ENCODE measurements at places on chromosomes 11 and 22.
A peak's percentile ranks its signal among the peaks of the same experiment; 100 is the strongest.

GRCh38 chr11:117855912-117856651, 20.4 kb downstream of the FXYD6 start:
- DNase-seq = no peak

DNA sequence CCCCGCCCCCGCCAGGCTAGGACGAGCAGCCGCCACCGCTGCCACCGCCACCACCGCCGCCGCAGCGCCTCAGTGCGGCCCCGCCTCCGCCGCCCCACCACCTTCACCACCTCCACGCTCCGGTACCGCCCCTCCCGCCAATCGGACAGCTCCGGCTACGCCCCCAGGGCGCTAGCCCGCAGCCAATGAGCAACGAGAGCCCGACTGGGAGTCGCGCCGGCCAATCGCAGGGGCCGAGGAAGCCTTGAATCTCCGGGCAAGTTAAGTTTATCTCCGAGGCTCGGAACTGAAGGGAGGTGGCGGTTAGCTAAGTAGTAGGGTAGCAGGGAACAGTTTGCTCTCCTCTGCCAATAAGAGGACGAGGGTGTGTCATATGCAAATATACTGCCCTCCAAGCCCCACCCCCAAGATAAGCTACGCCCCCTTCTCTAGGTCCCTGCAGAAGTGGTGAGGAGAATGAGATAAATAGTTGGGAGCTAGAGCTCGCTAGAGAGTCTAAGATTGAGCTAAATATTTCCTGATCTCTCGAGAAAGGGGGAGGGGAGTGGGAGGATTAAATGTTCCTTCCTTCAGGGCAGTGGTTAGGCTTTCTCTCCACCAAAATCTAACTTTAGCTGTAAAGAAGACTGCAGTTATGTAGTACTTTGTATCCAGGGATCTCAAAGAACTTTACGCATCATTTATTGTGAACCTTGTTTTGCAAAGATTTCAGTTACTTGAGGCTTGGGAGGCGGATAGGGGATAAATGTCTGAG, at the start of gene SESN3:
Gene SESN3 (minus strand): TSS at position 76 of the 754 bp plus-strand sequence. CDS start 342 bp downstream, outside the sequence.
- peak; percentile 86 for DNase-seq

GRCh38 chr11:17822401-17822781, 87.8 kb downstream of the KCNC1 start:
- no peak for DNase-seq

- DNase-seq = no peak
Observed at GRCh38 chr11:80822308-80822707, 1381.5 kb upstream of the TENM4 start.

DNA sequence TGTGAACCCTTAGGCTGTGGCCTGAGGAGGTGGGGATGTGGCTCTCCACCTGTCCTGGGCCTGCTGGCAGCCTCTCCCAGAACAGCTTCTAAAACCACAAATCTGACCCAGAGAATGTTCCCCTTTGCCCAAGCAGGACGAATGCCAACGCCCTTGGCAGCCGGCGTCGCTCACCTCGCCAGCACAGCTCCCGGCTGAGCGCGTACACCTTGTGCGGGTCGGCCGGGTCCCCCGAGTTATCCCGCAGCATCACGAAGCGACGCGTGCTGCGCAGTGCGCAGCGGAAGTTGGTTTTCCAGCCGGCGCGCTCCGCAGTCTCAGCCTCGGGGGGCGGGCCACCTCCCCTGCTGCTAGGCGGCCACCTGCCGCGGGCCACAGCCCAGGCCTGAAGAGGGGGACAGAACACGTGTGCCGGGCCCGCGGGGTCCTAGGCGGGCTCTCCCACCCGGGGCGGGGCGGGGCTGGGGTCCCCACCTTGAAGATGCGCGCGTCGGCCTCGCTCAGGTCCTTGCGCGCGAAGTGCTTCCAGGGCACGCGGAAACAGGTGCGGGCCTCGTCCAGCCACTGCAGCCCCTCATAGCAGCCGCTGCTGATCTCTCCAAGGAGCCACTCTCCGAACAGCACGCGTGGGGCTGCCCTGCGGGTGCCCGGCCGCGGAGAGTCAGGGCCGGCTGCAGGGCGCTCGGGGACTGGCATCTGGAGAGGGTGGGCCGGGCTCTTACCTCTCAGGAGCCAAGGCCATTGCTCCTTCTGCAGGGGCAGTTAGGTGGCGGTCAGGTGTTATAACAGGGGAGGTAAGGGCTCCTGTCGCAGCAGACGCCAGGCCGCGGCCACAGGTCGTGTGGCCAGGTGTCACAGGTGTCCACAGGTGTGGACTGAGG, 887 bp downstream of the IRF7 start:
- no peak for DNase-seq

GRCh38 chr11:20544603-20545237, 54.7 kb upstream of the SLC6A5 start:
- DNase-seq = no peak

GRCh38 chr11:65503368-65503948, 4.6 kb downstream of the MALAT1 start:
- DNase-seq = no peak

DNA sequence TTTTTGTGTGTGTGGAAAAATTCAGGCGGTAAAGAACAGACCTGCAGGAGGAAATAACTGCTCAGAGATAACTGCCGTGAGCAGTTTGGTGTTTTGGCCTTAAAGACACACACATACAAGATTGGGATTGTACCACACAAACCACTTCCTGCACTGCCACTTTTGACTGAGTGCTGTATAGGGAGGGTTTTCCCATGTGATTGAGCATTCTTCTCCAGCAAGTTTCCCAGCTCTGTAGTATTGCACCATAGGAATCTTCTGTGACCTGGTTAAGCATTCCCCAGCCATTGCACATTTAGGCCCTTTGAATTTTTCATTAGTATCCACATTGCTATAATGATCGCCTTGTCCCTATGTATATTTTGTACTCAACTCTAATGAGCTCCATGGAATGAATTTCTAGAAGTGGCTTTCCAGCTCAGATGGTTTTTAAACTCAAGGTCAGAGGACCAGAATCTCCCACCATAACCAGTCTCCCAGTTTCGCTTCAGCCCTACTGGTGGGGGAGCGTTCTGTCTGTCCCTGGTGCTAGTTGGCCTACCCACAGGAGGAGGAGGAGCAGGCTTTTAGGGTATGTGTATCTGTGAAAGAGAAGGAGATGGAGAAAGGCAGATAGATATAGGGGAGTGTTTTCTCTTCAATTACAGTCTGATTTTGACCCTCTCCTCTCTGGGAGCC, 9.3 kb downstream of the CD82 start:
- no peak for DNase-seq

GRCh38 chr11:2099516-2100349, 39.5 kb downstream of the IGF2 start:
- DNase-seq = no peak

DNA sequence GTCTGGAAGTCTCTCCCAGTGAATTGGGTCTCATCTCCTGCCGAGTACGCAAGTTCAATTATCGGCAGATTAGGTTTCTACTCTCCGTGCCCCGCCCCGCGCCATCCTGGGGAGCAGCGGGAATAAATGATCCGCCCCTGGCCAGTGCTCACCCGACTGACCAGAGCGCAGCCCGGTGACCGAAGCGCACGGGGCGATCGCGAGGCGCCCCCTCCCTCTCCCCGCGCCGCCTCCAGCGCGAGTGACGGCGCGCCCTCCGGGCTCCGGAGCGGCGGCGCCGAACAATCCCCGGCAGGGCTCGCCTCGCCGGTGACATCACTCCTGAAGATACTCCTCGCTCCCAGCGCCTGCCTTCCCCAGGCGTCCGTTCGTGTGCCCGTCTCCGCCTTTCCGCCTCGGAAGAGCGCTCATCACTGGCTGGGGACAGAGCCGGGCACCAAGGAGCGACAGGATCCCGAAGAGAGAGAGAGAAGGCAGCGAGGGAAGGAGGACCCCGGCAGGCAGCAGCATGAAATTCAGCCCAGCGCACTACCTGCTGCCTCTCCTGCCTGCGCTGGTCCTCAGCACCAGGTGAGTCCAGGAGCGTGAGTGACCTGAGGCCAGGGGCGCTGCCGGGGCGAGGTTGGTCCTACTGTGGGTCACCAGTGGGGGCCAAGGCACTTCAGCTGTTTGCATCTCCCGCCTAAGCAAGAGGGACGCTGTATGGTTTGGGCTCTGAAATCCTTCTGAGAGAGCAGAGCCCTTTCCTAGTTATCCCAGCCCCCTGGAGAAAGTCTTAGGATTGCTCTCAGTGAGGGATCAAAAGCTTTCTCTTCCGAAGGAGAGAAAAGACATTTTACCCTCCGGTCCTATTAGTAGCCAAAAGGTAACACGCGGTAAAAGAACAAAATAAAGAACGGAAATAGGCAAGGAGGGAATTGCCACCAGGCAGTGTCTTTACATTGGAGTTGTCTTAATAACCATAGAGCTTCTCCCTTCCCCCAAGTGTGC, at the start of gene LUZP2:
Gene LUZP2 (plus strand): TSS at position 318 of the 990 bp plus-strand sequence.
- no peak for DNase-seq

DNA sequence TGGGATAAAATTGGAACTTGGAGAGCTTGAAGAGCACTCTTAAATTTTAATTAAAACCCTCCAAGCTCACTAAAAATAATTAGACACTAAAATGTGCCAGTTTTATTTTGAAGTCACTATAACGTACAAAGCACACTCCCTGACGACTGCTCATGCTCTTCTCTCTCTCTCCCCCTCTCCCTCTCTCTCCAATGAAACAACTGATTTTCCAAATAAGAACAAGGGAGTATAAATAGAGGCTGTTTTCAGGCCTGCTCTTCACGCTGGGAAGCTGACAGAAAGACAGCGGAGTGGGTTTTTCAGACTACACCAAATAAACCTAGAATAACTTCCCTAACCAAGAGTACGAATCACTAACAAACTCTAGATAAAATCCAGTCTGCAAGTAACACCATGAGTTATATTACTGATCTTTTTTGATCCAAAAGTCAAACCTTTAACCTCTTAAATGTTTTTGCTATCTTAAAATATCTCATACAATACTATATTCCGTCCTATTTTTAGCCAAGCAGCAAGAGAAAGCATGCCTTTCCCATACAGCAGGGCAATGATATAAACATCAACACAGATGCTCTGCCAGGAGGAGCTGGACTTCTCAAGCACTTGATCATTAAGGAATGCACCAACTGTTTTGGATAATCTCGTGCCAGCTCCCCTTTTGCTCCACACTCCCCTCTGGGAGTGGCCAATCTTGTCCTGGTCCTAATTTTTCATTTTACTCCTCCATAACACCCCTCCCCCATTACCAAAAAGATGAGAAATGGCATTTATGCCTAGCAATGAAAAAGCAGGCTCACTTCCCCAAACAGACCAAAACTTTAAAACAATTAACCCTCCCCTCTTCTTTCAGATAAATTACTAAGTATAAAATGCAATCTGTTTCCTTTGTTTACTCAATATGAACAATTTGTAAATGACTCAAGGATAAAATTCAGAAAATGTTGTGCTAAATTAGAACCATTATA, 116.9 kb downstream of the SOX6 start:
- no peak for DNase-seq

DNA sequence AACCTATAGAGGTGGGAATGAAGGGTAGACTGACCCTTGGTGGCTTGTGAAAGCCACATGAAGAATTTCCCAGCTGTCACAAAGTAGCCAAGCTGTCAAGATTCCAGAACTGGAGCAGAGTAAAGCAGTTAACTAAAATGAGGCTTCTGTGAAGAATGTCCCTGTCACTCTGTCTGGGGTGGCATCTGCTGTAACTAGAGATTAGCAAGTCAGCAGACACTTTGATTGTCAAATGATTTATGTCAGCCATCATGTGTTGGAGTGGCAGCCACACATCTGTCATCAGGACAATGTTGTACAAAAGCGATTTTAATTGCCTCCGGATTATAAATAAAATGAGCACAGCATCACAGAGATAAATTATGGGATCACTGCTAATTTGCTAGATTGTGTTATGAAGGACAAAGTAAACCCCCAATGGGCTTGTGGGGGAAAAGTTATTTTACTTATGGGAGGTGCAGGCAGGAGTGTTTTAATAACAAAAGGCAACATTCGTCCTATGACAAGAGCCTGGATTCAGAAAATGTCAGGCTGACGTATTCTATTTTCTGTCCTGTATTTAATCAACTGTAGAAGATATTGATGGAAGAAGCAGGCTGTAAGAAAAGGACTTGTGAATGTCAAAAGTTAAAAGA, 270.9 kb downstream of the FAM181B start:
- no peak for DNase-seq

GRCh38 chr22:50258361-50259292, 2.9 kb downstream of the MAPK12 start:
- DNase-seq = no peak

GRCh38 chr11:1567052-1567720, 4.9 kb downstream of the DUSP8 start:
- DNase-seq = no peak

DNA sequence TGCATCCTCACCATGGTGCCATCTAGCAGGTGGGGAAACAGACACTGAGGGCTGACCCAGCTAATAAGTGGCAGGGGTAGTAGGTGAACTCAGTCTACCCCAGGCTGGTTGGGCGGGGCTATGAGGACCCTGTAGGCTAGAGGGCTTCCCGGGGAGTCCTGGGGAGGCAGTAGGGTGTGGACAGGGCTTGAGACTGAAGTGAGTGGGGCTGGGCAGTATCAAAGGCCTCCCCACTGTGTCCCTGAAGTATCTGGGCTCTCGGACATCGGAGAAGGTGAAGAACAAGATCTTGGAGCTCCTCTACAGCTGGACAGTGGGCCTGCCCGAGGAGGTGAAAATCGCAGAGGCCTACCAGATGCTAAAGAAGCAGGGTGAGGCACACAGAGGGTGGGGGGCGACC, 11.4 kb downstream of the GGA1 start:
- DNase-seq = no peak

- no peak for DNase-seq
Observed at GRCh38 chr11:2213384-2213842, 41.8 kb upstream of the TH start.
